A549 treated with dexamethasone at 1 μM for 4 hours (cell line): ENCODE measurements at places on chromosomes 6 and 20. TPM values are rescaled to one million over a fixed set of nuclear protein-coding genes. Genes with fewer than 3 reads are reported as not detected.

LAMA2 gene
- total RNA-seq = 0.22 to 0.82 TPM (median 0.65 TPM) in 5 replicates

GNAS-AS1 gene
- not detected in 5 replicates for total RNA-seq

SRMS gene
- 0.11 to 0.14 TPM (median 0.13 TPM) in 4 of 5 replicates, not detected in the other for total RNA-seq

PRKN gene
- 0.02 to 0.09 TPM (median 0.06 TPM) in 4 of 5 replicates, not detected in the other for total RNA-seq

RAET1L gene
- total RNA-seq = 0.15 to 0.51 TPM (median 0.41 TPM) in 5 replicates

FAXC gene
- 6.3 to 7.8 TPM (median 7.2 TPM) in 5 replicates for total RNA-seq

TMEM170B gene
- 0.61 to 1.1 TPM (median 0.87 TPM) in 5 replicates for total RNA-seq

WFDC5 gene
- total RNA-seq = not detected in 5 replicates

ULBP3 gene
- 2.7 to 5.5 TPM (median 5.2 TPM) in 5 replicates for total RNA-seq

LTB gene
- total RNA-seq = 0.20 to 0.46 TPM (median 0.32 TPM) in 5 replicates

HEY2 gene
- 0.04 to 0.05 TPM in 2 of 5 replicates, not detected in the others for total RNA-seq

MTFR2 gene
- 11.0 to 12.5 TPM (median 11.3 TPM) in 5 replicates for total RNA-seq

ZNF831 gene
- total RNA-seq = not detected in 5 replicates

LHFPL5 gene
- 0.08 to 0.17 TPM (median 0.16 TPM) in 3 of 5 replicates, not detected in the others for total RNA-seq

SLC35D3 gene
- 0.04 to 0.07 TPM (median 0.06 TPM) in 5 replicates for total RNA-seq

CYP39A1 gene
- total RNA-seq = 0.06 TPM in 1 of 5 replicates, not detected in the others

PPIL1 gene
- 42.6 to 46.2 TPM (median 45.0 TPM) in 5 replicates for total RNA-seq

BPIFB4 gene
- not detected in 5 replicates for total RNA-seq

CCDC167 gene
- 37.5 to 52.4 TPM (median 40.4 TPM) in 5 replicates for total RNA-seq

WASF1 gene
- total RNA-seq = 8.5 to 12.9 TPM (median 11.1 TPM) in 5 replicates

MYO6 gene
- 6.1 to 8.7 TPM (median 7.1 TPM) in 5 replicates for total RNA-seq

SAMD5 gene
- total RNA-seq = 0.47 to 0.70 TPM (median 0.53 TPM) in 5 replicates

GGTLC1 gene
- total RNA-seq = not detected in 5 replicates

WFDC10B gene
- total RNA-seq = not detected in 5 replicates

CASS4 gene
- total RNA-seq = 0.02 to 0.07 TPM (median 0.05 TPM) in 4 of 5 replicates, not detected in the other

CGA gene
- 0.29 to 0.72 TPM (median 0.47 TPM) in 5 replicates for total RNA-seq

SMIM13 gene
- total RNA-seq = 13.8 to 16.7 TPM (median 14.7 TPM) in 5 replicates

TPX2 gene
- 106 to 121 TPM (median 111 TPM) in 5 replicates for total RNA-seq

PDE10A gene
- total RNA-seq = 21.7 to 28.7 TPM (median 24.1 TPM) in 5 replicates

BCKDHB gene
- 4.8 to 6.5 TPM (median 5.8 TPM) in 5 replicates for total RNA-seq

GHRH gene
- total RNA-seq = not detected in 5 replicates

WFDC2 gene
- total RNA-seq = 0.18 TPM in 1 of 5 replicates, not detected in the others

TP53TG5 gene
- total RNA-seq = not detected in 5 replicates

SUMO4 gene
- total RNA-seq = not detected in 5 replicates
